Hematopoietic multipotent progenitor cell treated with erythropoietin and hydrocortisone succinate and interleukin-3 and kit ligand, for 15 days (in vitro differentiated cells): ENCODE measurements at places on chromosomes 5 and 9.

- no peak for DNase-seq
Observed at GRCh38 chr5:66843065-66843464, 246.9 kb downstream of the MAST4 start.

GRCh38 chr5:129069292-129069691 lies 25.3 kb upstream of the ISOC1 start:
- no peak for DNase-seq

GRCh38 chr5:137605411-137605810 lies 106.3 kb upstream of the SPOCK1 start:
- DNase-seq = no peak

DNA sequence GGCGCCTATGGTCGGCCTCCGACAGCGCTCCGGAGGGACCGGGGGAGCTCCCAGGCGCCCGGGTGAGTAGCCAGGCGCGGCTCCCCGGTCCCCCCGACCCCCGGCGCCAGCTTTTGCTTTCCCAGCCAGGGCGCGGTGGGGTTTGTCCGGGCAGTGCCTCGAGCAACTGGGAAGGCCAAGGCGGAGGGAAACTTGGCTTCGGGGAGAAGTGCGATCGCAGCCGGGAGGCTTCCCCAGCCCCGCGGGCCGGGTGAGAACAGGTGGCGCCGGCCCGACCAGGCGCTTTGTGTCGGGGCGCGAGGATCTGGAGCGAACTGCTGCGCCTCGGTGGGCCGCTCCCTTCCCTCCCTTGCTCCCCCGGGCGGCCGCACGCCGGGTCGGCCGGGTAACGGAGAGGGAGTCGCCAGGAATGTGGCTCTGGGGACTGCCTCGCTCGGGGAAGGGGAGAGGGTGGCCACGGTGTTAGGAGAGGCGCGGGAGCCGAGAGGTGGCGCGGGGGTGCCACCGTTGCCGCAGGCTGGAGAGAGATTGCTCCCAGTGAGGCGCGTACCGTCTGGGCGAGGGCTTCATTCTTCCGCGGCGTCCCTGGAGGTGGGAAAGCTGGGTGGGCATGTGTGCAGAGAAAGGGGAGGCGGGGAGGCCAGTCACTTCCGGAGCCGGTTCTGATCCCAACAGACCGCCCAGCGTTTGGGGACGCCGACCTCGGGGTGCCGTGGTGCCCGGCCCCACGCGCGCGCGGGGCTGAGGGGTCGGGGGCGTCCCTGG lies 561 bp downstream of the DAPK1 start:
- peak; percentile 61 for DNase-seq

- DNase-seq = no peak
Observed at GRCh38 chr9:86330186-86330585, 24.0 kb downstream of the TUT7 start.

DNA sequence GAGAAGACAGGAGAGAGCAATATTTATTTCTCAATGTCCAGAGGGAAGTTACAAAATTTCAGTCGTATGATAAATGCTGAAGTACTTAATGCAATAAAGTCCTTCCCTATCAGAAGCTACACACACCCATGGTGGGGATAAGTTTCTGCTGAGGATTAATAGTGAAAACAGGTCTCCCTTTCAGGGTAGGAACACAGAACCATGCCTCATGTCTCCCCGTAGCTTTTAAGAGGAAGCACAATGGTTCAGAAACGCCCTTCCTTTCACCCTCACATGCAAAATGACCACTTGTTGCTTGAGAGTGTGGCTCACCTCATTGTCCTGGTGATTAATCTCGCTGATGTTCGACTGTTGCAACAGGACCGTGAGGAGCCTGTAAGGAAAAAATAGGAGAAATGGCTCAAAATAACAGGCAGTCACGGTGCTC lies 73.6 kb downstream of the ANKRD55 start:
- no peak for DNase-seq

DNA sequence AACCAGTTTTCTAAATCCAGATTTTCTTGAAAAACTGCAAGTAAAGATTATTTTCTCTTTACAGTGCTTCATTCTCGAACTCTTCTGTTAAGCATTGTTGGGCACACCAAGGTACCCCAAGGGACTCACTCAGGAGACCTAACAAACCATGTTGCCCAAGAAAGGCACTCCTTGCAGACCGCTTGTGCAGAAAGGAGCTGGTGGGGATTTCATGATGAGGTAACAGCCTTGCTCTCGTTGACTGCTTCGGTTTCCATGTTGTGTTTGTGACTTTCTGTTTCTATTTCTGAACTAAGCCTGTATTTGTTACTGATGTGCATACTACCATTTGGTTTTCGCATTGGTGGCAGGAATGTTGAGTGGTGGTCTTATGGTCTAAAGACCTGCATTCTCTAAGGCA lies 266.6 kb upstream of the DAP start:
- no peak for DNase-seq

DNA sequence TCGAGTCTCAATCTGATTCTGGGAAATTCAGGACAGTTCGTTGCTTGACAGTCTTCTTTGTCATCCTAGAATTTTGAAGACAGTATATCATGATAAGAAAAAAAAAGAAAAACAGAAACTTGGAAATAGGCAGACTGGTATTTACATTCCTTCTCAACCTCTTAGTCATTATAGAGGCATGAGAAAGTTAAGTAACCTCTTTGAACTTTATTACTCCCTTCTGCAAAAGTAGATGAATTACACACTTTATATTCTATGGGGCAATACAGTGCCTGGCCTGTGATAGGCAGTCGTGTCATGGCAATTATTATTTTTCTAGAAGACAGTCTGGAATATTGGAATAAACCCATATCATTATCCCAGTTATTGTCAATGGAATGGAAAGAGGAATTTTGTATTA lies 828.9 kb downstream of the TLR4 start:
- no peak for DNase-seq

GRCh38 chr5:39208471-39208870 lies 10.9 kb downstream of the FYB1 start:
- DNase-seq = no peak
